EH (cell line): ENCODE measurements at places on chromosomes 5 and 9.

- no peak for DNase-seq
Observed at GRCh38 chr9:74653410-74654080, 156.4 kb downstream of the RORB start.

DNA sequence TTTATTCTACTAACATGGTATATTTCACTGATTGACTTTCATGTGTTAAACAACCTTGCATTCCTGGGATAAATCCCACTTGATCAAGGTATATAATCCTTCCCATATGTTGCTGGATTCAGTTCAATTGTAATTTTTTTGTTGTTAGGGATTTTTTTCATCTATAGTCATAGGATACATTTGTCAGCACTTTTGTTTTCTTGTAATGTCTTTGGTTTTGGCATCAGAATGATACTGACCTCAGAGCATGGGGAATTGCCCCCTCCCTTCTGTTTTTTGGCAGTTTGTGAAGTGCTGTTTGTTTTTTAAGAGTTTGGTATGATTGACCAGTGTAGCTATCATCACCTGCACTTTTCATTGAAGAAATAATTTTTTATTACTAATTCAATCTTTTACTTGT, 176.8 kb upstream of the RASEF start:
- DNase-seq: no peak

DNA sequence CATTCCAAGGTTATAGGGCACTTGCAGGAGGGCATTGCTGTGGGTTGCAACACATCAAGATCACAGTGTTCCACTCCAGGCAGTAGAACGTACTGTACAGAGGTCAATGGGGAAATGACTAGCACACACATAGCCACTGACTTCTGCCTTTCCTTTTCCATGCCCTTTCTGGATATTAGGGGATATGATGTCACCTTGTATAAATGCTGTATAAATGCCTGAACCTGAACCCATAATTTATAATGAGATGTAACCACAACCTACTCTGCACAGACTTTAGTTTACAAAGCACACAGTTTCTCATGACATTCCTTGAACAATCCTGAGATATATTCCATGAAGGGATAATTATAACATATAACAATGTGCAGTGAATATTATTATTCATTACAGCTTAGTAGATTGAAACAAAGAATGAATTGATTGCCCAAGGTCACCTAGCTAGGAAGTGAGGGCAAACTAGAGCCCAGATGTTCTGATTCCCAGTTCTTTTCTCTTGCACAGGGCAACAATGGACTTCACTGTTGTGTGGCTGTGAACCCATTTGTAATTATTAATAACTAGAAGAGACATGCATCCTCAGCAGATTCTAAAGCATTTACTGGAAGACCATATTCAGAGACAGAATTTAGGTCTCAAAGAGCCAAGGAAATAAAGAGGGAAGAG, 5.6 kb upstream of the ABLIM3 start:
- peak; percentile 94 for DNase-seq

DNA sequence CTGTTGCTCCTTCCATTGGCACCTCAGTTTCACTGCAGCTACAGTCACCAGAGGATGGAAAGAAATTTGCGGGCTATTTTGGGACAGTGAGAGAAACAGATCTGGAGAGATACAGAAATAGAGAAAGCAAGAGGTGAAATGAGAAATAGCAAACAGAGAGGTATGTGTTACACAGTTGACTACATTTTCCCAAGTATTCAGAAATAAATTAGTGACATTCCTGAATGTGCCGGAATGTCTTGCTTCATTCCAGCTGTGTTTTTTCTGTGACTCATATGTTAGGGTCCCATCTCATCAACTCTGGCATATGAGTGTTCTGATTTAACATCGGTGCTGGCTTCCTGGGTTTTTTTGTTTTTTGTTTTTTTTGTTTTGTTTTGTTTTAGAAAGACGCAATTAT, 63.8 kb upstream of the ZNF462 start:
- peak; percentile 94 for DNase-seq

GRCh38 chr5:21094619-21095018, 1106.6 kb upstream of the CDH18 start:
- no peak for DNase-seq

DNA sequence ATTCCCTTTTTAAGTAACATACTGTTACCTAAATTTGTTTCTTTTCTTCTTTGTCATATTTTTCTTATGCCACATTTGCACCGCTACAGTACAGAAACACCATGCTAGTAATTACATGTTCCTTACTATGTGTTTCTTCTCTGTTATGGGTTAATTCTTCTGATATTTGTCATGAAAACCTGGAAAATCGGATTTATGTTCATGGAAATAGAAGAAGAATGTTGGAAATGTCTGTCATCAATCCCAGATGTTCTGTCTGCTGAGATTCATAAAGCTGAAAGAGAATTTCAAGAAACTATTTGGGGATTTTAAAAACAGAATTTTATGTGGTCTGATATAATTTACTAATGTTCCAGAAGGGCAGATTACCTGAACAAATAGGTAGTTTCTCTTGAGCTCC, 305.2 kb upstream of the NREP start:
- no peak for DNase-seq

GRCh38 chr5:133945568-133945967, 22.9 kb downstream of the C5orf15 start:
- DNase-seq: peak; percentile 64

- DNase-seq: no peak
Observed at GRCh38 chr5:148806520-148806931, 19.9 kb upstream of the ADRB2 start.

GRCh38 chr9:30078195-30078594, 2306.2 kb upstream of the ACO1 start:
- DNase-seq: no peak

- peak; percentile 100 for DNase-seq
Observed at GRCh38 chr5:179732412-179732917, at the start of gene MAML1. Gene MAML1 (plus strand): TSS chr5:179732822. CDS start chr5:179733113, 291 bp downstream.

DNA sequence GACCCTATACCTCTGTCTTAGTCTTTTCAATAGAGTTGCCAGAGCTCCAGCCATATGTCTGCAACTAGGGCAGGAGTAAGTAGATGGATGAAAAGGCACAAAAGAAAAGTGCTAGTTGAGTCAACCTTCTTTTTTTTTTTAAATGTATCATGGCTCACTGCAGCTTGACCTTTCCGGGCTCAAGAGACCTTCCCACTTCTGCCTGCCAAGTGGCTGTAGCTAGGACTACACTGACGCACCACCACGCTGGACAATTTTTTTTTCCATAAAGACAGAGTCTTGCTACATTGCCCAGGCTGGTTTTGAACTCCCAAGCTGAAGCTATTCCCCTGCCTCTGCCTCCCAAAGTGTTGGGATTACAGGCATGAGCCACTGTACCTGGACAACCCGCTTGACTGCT, 27.3 kb downstream of the FOXE1 start:
- peak; percentile 19 for DNase-seq

- peak; percentile 29 for DNase-seq
Observed at GRCh38 chr5:169435506-169436229, 134.7 kb upstream of the SLIT3 start.

GRCh38 chr9:87520172-87520683, 22.6 kb downstream of the DAPK1 start:
- DNase-seq: no peak

- peak; percentile 74 for DNase-seq
Observed at GRCh38 chr9:79129865-79130480, 441.8 kb upstream of the TLE4 start.

DNA sequence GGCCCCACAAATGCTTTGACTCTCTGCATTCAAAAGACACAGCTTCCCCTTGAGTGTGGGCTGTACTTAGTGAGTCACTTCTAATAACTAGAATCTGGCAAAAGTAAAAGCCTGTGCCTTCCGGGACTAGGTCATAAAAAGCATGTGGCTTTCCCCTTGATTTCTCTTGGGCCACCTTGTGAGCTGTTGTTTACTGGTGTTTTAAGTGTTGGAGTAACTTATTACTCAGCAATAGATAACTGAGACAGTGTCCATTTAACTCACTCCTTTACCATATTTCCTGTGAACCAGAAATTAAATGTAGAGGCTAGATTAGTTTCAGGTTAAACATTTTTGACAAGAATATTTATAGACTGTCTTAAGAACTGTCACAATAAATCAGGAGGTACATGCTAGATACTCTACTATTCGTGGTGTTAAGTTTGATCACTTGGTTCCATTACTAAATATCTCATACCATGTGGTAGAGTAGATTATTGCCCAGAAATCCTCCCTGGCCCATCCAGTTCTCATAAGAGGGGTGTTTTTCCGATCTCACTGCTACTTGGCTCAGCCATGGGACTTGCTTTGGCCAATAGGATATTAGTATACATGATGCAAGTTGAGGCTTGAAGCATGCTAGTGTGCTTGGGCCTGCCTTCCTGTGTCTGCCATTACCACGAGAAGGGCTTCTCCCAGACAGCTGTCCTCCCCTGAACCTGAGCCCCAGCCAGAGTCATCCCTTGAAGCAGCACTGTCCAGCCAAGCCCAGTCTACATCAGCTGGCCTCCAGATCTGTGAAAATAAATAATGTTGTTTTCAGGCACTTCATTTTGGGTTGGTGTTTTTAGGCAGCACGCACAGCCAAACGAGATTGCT, 10.4 kb upstream of the CMBL start:
- peak; percentile 52 for DNase-seq

- DNase-seq: no peak
Observed at GRCh38 chr5:38613992-38614836, 57.8 kb upstream of the LIFR start.

DNA sequence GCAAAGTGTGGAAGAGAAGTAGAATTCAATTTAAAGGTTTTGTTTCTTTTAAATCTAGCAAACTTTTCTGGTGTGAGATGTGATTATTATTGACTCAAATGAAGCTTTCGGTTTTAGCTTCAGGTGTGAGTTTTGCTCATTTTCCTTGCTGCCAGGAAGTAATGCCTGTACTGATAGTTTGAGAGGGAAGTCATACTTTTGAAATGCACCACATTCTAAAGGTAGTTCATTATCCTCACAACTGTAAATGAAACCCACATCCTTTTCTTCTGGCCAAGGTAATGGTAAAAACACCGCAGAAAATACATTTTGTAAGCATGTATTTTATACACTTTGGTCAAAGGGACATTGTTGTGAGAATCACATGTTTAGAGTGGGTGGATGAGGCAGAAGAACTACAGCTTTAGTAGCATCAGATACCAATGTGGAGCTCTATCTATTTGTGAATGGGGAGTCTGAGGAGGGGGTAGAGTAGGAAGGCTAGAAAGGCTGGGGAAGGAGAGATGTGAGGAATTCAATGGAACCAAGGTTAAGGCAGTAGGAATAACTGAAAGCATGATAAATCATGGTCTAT, 167.0 kb upstream of the CDKN2B start:
- DNase-seq: no peak

- peak; percentile 44 for DNase-seq
Observed at GRCh38 chr5:157747766-157748700, 4.5 kb downstream of the LSM11 start.

DNA sequence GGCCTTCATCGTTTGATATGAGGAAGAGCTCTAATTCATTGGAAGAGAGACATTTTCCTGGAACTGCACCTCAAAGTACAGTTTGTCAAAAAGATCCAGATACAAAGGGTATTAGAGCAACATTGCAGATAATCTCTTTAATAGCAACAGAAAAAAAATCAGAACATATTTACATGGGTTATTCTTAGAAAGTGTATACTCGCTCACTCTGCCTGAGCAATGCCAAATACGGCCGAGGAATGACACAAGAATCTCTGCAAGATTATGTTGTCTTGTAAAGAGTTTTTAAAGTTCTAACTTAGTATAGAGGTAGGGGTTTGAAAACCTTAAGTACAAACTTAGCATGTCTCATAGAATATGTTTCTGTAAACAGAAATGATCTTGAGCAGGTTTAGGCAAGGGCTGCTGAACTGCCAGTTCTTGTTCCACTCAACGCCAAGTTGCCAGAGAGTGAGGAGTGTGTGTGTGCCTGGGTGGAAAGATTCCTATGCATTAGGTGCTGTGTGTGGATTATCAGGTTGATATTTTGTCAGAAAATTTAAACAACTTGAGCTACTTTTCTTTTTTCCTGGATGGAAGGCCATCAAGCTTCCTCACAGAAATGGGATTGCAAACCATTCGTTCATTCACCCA, 41.8 kb upstream of the ERCC6L2 start:
- DNase-seq: no peak

DNA sequence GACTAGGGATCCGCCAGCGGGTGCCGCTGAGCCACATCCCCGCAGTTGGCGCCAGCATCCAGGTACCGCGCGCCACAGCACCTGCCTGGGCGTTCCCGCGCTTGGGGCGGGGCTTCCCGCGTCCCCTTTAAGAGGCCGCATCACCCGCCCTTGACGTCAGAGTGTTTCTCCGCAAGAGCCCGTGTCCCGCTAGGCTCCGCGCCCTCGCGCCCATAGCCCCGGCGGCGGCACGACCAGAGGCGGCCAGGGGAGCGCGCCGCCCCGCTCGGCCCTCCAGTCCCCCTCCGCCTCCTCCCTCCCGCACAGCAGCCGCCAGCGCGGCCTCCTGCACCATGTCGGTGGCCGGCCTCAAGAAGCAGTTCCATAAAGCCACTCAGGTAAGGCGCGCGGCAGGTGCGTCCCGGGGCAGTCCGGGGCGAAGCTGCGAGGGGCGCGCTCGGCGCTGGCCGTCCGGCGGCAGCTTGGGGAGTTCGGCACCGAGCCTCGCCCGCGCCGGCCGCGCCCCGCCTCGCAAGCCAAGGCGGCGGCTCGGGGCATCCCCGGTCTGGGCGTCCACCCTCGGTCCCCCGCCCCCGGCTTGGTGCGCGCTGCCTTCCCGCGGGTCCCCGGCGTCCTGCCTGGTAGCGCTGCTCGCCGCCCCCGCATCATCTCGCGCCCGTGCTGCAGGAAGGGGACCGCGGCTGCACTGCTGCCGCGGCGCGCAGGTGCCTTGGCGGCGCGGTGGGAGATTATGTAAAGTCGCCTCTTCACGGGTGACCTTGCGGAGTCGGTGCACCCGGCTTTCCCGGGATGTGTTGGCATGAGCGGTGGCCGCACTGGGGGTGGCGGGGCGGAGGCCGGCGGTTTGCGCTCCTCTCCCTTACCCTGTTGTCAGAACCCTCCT, at the start of gene SH3GL2:
SH3GL2 (plus strand) TSS at position 156 of the 883 bp plus-strand sequence.
- peak; percentile 39 for DNase-seq

DNA sequence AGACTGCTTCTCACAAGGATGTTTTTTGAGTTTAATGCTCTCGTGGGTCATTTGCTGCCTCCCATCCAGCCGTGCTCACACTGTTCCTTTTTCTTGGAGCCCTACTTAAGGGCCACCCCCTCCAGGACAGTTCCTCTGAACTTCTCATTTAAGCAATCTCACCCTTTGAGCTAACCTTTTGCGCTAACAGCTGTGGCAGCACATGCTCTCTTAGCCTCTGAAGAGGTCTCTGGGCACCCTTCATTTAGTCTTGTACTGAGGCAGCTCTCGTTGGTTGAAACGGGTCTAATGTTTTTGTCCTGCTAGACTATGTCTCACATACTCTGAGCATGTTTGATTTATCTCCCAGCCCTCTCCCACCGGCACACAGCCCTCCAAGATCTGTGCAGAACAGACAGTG, 11.8 kb downstream of the ALDH1B1 start:
- no peak for DNase-seq

- DNase-seq: no peak
Observed at GRCh38 chr5:139814704-139815280, 19.2 kb downstream of the PSD2 start.

DNA sequence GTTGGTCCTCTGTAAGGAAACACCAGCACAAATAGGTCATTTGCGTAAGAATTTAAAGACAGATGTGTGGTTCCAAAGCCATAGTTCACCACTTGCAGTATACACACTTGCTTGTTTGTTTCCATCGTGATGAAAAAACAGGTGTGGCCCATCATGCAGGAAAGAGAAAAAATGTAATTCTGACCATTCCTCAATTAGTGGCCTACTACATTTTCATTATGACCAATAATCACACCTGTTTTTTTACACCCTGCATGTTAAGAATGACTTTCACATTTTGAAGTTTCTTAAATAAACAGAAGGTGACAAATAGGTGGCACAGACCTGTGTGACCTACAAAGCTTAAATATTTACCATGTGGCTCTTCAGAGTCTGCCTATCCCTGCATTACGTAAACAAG, 2.2 kb upstream of the ICE1 start:
- no peak for DNase-seq

GRCh38 chr9:38768351-38768761, 48.4 kb upstream of the FAM240B start:
- no peak for DNase-seq
